NCI-H774 (cell line): ENCODE measurements at places on chromosomes 3 and 15.

DNA sequence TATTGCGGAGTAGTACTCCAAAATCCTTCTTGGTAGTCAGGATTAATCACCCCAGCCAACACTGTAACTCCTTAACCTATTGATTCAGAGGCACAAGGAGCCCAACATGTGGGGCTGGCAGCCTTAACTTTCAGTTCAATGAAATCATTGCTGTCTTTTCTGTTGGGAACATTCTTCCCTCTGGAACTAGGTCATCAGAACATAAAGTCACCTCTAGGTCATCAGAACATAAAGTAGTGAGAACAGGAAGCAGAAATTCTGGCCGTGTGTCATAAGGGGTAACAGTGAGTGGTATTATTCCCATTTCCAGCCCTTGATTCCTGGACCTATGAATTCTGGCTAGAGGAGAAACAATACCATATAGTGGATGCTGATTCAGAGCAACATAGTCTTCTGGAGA lies 71.5 kb upstream of the TNIK start:
- DNase-seq: no peak

DNA sequence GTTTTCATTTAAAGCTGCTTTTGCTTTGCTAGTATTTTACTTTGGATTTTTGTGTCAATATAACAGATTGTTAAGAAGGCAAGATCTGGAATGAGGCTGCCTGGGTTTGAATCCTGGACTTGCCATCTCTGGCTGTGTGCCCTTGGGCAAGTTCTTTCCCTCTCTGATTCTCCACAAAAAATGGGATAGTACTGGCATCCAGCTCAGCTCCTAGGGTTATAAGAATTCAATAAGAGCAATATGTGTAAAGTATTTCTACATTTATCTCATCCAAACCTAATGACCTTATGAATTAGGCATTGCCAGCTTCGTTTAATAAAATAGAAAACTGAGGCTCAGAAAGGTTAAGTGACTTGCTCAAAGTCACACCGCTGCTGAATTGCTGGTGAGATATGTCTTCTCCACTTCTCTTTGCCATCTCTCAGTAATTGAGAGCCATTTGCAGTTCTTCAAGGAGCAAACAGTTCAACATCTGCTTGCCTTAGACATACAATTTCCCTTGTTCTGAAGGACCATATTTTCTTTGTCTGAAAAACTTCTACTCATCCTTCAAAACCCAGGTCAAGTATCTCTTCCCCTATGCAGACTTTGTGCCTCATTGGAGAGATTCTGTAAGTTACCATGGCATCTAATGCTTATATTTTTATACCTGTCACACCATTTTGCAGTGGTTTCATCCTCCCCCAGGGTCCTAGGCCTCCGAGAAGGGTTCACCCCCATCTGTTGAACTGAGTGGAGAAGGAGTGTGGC lies 80.8 kb upstream of the TLE3 start:
- DNase-seq: no peak

GRCh38 chr3:124992041-124992440 lies 57.5 kb upstream of the MUC13 start:
- DNase-seq: no peak

GRCh38 chr15:55998478-55998877 lies 5.1 kb upstream of the NEDD4 start:
- DNase-seq: no peak

GRCh38 chr3:175392653-175393052 lies 533.5 kb downstream of the NAALADL2 start:
- DNase-seq: no peak

- no peak for DNase-seq
These were observed 41.3 kb upstream of the ETV5 start for GRCh38 chr3:186150041-186150830.

DNA sequence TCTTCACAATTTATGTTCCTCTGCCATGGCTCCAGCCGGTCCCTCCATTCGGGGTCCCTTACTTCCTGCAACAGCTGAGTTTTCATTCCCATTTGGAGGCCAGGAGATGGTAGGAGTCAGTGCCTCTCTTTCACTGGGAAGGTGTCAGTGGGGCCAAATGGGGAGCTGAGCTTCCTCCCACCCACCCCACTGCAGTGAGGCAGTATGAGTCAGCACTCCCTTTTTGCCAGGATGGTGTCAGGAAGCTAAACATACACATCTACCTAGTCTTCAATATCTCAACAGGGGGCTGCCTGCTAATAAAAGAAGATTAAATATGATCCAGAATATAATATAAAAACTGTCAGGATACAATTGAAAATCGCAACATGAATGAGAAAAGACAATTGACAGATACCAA lies 12.7 kb upstream of the ACTC1 start:
- DNase-seq: no peak

DNA sequence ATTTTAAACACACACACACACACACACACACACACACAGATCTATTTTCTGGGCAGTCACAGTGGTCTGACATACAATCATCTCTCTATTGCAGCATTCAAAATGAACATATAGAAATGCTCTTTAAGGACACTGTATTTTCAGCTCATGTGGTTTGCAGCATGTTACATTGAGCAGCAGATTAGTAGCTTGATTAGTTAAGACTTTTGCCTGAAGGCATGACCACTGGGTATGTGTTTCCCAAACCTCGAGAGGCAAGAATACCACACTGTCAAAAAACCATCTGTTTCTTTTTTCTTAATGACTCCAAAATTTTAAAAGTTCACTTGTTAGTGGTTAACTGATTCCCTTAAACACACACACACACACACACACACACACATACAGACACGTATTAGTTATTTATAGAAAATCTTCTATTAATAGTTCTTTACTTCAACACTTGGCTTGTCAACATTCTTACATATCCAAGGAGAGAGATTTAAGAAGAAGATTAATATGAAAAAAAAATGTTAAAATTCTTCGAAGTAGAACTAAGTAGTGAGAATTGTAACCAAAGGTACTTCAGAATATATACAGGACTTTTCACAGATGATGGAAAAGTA lies 518.2 kb downstream of the CADM2 start:
- no peak for DNase-seq

DNA sequence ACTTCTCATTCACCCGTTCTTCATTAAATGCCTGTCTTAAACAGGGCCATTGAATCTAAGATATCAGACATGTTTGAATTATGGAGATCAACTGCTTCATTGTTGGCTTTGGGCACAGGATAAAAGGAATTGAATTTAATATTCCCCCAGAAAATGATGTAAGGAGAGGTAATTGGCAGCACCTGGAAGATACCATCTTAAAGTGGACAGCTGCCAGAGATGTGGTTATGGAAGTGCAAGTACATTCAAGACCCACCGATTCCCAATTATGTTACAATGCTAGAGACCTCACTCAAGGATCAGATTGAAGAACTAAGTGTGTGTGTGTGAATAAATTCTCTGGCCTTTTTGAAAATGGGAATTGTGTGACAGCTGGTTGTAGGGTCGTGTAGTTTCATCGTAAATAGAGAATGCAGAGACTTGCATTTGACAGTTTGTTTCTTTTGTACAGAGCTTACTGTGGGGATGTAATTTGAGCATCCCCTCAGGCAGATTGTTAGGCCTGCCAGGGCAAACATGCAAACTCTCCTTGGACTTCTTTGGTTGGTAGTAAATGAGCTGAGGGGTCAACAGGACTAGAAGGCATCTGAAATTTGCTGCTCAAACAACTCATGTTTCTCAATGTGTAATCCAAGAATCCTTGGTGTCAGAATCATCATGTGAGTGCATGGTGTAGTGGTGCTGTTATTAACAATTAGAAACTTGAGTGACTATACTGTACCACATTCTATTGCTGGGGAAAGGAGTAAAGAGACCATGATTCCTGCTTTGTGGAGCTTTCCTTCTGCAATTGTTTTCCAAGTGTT lies 359.2 kb upstream of the THRB start:
- no peak for DNase-seq

- DNase-seq: no peak
These were observed 33.9 kb downstream of the MYO5C start for GRCh38 chr15:52261498-52262242.

DNA sequence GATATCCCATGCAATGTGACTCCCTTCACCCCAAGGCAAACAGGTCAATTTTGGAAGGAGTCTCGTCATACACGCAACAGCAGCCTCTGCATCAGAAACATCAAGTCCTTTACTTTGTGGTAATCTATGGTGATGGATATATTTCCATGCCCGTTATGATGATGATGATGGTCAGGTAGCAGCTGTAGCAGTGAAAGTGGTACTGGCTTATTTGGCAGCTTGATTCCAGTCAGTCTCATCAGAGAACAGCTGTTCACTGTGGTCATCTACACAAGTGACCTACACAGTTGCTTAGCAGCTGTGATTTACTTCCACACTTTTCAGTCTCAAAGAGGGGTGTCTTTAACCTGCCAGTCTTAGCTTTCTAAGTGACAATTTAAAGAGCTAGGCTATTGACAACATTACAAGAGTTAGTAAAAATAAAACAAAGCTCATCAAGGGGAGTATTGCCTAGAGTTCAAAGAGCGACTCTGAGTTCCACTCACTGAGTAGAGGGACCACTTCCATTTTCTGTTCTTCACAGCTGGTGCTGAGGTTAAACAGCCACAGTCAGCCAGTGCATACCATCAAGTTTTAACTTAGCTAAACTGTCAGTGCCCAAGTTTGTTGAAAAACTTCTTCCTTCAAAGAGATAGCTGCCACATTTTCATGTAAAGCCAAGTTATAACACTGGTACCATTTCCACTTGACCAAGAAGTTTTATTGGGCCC lies 587.4 kb upstream of the KCNMB2 start:
- DNase-seq: no peak

DNA sequence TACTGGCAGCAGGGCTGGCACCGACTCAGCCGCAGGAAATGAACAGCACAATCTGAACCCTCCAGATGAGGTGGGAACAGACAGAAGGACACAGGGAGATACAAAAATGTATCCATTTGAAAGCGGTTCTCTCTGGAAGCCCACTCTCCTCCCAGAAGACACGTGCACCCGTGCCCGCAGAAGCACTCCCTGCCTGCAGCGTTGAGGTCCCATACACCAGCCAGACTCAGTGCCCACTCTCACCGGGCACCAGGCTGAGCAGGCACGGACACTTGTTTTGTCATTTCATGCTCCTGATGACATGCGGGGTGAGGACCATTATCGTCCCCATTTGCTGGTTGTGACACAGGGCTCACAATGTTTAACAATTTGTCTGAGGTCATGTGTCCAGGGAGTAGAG lies 297.4 kb upstream of the TLE3 start:
- no peak for DNase-seq

- DNase-seq: no peak
These were observed 53.8 kb downstream of the FSIP1 start for GRCh38 chr15:39728845-39729244.

DNA sequence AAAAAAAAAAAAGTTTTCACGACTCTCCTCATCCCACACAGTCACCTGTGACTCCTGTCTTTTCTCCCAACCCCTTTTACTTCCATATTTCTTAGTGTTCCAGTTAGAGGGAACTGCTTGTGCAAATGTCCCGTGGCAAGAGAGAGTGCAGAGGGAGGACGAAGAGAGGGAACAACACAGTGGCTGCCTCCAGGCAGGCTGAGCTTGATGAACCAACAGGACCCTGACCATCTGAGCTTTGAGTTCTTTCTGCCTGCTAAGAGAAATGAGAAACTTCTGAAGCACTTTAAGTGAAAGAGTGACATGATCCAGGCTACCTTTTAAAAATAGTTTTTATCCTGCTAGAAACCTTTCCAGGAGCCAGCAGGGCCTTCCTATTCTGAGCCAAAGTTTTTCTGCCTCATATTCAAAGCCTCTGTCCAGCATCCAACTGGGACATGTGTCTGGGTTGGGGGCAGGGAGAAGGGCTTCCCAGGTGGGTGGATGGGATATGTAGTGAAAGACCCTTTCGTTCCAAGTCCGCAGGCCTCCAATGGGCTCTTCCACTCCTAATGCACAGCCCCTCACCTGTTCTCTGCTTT lies 239.9 kb downstream of the OPA1 start:
- DNase-seq: no peak

DNA sequence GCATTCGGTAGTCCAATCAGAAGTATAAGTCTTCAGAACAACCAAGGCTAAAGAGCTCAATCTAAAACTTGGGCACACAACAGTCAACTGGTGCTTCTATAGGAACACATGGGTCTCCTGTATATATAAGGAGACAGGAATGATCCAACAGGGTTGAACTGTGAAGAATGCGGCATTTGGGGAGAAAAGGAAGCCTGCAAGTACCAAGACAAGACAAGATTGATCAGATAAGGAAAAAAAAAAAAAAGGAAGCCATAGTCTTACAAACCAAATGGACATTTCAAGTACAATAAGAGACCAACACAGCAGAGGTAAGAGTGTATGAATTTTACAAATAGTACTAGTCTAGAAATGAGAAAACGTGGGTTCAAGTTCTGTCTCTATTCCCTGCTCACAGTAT lies 6.5 kb downstream of the CPEB1 start:
- no peak for DNase-seq

DNA sequence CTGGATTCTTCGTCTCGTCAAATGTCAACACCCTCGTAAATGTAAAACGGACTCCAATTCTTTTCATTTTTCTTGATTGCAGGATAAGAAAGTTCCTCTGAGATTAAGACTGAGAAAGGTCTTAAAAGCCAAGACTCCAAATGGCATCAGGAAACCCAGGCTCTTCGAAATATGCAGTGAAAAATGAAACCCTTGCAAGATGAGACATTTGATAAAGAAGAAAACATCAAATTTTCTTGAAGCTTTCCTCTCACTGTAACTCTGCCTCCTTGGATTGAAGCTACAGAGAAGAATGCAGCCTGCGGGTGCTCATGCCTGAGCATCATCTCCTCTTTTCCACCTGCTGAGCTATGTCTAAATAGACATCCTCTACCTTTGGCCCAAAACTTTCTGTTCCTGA lies 342.4 kb upstream of the THBS1 start:
- no peak for DNase-seq

GRCh38 chr3:38549957-38550840 lies 54.1 kb downstream of the EXOG start:
- DNase-seq: no peak

DNA sequence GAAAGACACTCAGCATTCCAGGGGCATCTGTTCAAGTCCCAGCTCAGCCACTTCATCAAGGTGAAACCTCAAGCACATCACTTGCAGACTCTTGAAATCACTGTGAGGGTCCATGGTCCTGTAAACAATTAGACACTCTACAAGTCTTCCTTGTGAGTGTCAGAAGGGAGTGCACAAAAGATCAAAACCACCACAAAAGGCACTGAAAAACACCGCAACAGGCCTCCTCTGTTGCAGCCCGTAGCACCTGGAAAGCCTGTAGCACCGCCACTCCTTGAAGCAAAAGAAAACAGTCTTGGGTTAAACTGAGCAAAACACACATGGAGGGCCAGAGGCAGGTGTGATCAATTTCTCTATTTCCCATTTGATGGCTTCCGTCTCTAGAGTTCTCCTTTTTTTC lies 63.8 kb upstream of the SNRK start:
- no peak for DNase-seq

GRCh38 chr3:170450039-170450438 lies 31.4 kb downstream of the CLDN11 start:
- no peak for DNase-seq
